8988T (cell line): ENCODE measurements at places on chromosomes 6 and 20.

- DNase-seq: no peak
Observed at GRCh38 chr20:48106428-48106827, 321.1 kb upstream of the SULF2 start.

- DNase-seq: no peak
Observed at GRCh38 chr6:30530014-30530413, 26.3 kb downstream of the GNL1 start.

DNA sequence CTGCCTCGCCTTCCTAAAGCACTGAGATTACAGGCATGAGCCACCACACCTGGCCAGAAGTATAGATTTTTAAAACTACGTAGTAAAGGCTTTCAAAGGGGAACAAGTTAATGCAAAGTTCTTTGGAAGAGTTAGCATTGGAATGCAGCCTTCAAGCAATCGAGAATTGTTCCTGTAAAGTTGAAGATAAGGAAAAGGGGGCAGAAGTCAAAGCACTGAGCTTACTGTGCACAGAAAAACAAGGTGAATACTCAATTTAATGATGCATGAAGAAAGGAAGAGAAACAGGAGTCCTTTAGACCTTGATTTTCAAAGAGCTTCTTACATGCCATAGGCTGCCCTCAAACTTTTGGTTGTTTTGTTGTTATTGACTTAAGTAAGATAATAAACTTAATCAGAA, 29.1 kb upstream of the LGSN start:
- no peak for DNase-seq

DNA sequence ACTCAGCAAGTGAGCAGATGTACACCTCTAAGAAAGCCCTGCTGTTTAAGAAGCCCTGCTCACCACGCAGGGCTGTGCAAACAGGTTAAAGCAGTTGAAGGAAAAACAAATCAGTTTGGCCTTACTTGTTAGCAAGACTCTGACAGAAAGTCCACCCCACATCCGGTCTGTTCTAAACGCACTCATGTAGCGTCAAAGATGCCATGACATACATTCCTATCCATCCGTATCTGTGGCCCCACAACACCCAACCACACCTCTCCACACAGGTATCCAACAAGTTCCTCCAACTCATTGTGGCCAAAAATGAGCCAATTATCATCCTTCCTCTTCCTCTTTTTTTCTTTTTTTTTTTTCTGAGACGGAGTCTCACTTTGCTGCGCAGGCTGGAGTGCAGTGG, 22.8 kb upstream of the RAB22A start:
- DNase-seq: no peak

GRCh38 chr6:140271759-140272377, 897.4 kb upstream of the CITED2 start:
- DNase-seq: no peak
